NCI-H1105 treated with DMSO at 0.1 percent for 48 hours (cell line): ENCODE measurements at places on chromosomes 6 and 20.

GRCh38 chr6:103154779-103155572 is 1704.7 kb downstream of the HACE1 start:
- no peak for DNase-seq

GRCh38 chr6:26156850-26157250 is 69.6 kb downstream of the HFE start:
- peak; percentile 69 for DNase-seq

DNA sequence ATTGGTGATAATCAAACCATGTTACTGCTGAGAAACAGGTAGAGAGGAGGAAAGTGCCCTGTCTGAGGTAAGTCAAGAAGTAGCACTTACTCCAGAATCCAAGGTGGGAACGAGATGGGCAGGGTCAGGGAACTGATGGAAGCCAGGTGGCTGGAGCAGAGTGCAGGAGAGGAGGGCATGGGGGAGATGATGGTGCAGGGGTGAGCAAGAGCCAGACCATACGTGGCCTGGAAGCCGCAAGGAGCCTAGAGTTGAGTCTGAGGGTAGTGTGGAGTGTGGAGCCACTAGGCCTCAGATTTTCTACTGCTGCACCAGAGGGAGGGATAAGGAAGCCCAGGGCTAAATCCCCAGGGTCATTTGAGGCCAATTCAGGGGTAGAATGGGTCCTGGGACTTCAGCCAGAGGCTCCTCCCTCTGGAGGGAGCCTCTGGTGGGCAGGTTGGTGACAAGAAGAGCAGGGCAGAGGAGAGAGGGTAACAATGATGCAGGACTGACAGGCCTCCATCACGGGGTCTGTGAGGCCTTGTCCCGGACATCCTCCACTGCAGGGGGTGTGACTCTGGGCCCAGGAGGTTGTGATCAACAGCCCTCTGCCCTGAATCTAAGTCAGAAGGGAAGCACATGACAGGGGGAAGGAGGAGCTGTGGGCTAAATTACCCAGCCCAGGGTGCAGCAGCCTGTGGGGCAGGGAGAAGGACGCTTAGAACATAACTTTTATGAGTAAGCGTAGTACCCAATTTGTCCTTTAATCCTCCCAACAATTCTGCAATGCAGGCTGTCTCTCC is 28.7 kb downstream of the COX4I2 start:
- DNase-seq, result no peak

GRCh38 chr6:167287513-167288048 is 3.5 kb upstream of the UNC93A start:
- no peak for DNase-seq

DNA sequence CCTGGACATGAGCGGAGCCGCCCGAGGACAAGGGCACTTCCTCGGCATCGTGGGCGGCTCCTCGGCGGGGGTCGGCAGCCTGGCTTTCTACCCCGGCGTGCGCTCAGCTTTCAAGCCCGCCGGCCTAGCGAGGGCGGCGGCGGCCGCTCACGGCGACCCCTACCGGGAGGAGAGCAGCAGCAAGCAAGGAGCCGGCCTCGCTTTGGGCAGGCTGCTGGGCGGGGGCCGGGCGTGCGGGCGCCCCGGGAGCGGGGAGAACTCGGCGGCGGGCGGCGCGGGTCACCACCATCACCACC is 6.7 kb downstream of the PRDM13 start:
- DNase-seq, result no peak

GRCh38 chr6:114827135-114827534 is 484.3 kb upstream of the HS3ST5 start:
- DNase-seq, result no peak

DNA sequence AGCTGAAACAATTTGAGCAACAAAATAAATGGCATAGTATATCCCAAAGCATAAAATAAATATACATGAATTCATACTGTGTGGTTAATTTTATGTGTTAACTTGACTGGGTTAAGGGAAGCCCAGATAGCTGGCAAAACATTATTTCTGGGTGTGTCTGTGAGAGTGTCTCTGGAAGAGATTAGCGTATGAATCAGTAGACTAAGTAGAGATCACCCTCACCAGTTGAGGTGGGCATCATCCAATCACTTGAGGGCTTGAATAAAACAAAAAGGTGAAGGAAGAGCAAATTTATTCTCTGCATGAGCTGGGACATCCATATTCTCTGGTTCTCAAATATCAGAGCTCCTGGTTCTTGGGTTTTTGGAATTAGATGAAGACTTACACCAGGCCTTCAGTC is 17.9 kb downstream of the SLC22A16 start:
- no peak for DNase-seq

DNA sequence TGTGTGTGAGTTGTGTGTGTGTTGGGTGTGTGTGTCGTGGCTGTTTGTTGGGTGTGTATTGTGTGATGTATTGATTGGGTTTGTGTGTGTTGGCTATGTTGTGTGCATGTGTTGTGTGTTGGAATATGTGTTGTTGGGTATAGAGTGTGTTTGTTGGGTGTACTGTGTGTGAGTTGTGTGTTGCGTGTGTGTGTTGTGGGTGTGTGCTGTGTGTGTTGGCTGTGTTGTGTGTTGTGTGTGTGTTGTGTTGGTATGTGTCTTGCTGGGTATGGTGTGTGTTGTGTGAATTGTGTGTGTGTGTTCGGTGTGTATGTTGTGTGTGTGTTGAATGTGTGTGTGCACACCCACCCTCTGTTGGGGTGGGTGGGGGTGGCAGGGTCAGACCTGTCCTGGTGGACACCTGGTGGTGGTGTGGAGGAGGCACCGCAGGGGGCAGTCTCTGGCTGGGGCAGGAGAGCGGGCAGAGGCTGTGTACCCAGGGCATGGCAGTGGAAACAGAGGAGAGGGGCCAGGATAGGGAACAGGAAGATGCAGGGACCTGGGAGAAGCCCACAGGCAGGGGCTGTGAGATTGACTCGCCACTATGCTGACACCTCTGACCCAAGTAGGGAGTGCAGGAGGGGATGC is 25.5 kb upstream of the PXDC1 start:
- no peak for DNase-seq

DNA sequence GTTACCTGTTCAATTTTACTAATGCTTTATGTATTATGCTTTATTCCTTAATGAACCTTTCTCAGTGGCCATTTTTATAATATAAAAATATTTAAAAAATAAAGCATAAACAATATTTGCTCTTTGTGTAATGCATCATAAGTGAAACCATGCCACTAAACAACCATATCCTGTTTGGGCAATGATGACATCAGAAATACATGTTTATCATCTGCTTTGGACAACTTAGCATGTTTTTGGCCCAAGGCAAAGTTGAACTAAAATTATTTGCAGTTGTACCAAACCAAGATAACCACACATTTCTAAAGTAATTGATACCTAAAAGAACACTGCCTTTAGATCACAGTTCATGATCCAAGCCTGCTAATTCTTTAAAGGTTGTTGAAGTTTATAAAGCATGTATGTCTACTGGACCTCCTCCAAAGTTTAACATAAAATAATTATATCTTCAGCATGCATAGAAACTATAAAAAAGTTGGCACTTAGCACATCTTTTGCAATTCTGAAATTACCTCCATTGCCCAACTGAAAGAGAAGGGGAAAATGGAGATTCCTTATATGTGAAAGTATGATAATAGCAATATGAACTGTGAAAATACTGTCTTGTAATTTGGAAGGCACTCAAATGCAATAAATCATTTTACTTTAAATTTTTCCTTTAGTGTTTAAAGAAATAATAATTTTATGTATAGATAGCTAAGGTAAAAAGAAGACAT is 325.6 kb upstream of the RUNX2 start:
- no peak for DNase-seq

DNA sequence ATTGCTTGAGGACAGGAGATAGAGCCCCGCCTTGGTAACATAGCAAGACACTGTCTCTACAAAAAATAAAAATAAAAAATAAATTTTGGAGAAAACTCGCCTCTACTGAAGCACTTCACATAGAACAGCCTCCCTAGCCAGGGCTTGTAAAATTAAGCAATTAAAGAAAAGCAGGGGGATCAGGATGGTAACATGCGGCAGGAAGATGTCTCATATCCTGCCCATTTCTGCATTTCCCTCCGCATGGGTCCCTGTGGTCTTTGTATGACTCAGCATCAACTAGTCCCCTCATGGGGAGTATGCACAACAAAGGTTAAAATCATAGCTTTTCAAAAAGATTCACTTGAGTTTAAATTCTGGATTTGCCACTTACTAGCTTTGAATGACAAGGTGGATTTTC is 379.0 kb downstream of the EPHA7 start:
- DNase-seq, result no peak

DNA sequence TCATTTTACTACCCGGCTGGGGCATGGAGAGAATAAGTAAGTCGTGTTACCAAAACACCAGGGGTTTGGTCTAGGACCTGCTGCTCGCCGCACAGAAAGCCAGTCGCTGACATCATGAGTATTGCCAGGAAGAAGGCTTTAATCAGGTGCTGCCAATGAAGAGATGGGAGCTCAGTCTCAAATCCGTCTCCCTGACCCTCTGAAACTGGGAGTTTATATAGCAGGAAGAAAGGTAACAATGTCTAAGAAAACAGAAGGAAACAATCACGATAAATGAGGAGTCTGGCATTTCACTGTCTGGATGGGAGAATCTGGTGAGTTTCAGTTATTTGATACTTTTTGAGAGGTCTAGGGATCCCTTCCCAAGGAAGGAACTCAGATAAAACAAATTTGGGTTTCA is 437.9 kb upstream of the JARID2 start:
- no peak for DNase-seq

DNA sequence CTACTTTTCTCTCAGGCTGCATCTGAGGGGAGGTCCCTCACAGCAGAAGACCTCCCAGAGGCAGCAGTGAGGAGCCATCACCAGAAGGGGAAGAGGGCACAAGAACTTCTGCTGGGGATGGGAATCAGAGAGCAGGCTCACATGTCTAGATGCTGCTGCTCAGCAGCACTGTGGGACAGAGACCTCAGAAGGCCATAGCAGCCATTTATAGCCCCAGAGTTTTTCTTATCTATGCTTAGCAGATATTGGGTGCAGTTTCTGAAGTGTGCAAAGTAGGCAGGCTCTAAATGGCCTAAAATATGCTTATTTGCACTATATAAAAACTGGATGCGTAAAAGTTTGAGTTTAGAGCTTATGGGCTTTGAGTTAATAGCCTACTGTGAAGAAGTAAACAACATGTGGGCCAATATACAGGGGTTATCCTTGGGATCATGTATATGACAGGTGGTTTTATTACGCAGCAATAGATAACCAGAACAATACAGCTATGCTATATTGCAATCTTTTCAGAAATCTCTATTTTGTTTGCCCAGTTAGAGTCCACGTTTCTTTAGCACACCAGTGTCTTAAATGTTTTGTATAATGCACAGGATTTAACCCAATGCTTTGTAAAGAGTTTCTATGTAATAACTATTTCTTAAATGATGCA is 60.2 kb upstream of the TMEM244 start:
- DNase-seq, result no peak

- no peak for DNase-seq
These were observed 7.5 kb downstream of the MRPL14 start for GRCh38 chr6:44119704-44120262.

- no peak for DNase-seq
These were observed 94.9 kb upstream of the CEP85L start for GRCh38 chr6:118746145-118746824.

DNA sequence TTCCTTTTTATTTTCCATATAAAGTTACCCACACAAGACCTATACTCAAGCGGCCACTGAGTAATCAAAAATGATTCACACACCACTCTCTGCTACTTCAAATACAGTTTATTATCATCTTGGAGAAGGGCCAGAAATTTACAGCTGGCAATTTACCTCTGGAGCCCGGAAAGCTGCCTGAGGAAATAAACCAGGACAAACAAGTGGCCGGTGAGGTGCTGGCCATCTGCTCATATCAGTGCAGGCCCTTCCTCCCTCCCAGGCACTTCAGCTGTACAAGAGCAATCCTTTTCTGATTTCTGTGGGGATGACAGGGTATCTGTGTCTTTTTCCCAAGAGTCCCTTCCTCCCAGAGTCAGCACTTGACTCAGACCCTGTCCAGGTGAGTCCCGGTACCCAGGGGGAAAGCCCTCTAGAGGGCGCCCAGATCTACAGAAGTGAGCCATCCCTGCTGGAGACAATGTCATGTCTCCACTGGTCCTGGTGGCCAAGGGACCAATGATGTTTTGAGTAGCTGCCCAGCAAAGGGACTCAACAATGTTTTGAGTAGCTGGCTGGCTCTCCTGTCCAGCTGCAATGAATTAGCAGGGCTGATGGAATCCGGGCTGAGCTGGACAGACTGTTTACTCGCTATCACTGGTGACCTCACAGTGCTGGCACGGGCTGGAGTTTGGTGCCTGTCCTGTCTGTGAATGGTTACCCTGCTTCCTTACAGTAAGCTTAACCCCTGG is 23.6 kb downstream of the LRP11 start:
- DNase-seq, result peak; percentile 97

- DNase-seq, result no peak
These were observed 700.9 kb upstream of the SLC35B3 start for GRCh38 chr6:9136141-9136822.

- no peak for DNase-seq
These were observed 152.4 kb downstream of the TFAP2A start for GRCh38 chr6:10262505-10262904.

DNA sequence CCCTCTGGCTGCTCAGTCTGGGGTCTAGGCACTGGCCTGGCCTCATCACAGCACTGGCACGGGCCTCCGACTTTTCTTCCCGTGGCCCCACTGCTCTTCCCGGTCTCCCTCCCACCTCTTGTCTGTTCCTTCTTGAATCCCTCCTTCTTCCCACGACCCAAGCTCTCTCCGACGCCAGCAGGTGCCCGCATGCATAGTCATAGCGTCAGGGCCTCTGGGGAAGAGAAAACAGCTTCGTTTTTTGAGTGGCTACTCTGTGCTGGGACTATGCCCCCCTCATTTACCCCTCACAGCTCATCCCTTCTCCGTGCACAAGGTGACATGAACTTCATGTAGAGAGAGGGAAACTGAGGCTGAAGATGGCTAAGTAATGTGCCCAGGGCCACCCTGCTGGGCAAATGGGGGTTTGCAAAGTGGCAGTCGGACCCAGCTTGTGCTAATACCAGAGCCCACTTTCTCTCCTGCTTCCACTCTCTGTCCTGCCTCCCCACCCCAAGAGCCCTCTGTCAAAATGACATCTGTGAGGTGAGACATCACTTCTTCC is 59.2 kb downstream of the SYNJ2 start:
- DNase-seq, result no peak

- DNase-seq, result no peak
These were observed 78.8 kb downstream of the ADGRG6 start for GRCh38 chr6:142380626-142381025.

DNA sequence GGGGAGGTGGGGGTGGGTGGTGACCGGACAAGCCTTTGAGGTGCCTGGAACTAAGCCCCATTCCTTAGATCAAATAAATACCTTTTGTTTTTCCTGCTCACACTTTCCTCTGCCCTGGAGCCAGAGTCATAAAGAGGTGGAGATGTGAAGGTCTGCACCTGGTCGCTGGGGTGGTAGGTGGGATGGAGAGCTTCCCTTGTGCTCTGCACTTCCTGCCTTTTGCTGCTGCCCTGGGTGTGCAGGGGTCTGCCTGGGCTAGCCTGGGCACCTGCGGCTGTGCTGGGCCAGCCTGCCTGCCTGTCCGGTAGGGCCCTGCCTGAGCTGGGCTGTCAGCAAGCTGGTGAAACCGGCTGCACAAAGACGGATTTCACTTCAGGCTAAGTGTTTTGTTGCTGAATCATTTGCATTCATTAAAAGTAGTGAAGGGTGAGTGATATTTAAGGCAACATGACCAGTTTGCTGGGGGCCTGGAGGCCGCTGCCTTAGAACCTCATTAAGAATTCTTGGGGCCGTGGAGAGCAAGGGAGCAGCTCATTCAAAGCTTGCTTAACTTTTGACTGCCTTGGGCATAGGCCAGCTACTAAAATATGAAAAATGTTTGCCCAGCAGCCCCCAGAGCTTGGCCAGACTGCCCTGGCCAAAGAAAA is 20.5 kb downstream of the PTK7 start:
- no peak for DNase-seq
